Stimulated activated CD8-positive, alpha-beta memory T cell treated with anti-CD3 and anti-CD28 coated beads, Interleukin-7, amount 100 ng/mL, for 48 hours (primary cell): ENCODE measurements at places on chromosomes 12 and 14.

DNA sequence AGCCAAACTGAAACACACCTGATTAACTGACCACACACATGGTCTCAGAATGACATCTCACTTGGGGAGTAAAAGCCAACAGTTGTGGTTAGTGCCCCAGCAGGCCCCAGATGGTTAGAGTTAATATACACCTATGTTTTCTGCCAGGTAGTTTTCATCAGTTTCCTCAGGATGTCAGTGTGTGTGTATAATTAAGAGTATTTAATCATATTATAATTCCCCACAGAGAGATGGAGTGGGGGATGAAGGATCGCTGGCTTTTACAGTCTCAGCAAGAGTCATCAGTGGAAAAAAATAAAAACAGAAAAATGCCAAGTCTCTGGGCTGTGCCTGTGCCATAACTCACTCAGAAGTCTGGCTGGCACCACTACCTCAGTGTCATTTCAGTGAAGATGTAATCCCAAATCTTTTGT, 412.5 kb downstream of the ZFP36L1 start:
- no peak for DNase-seq

DNA sequence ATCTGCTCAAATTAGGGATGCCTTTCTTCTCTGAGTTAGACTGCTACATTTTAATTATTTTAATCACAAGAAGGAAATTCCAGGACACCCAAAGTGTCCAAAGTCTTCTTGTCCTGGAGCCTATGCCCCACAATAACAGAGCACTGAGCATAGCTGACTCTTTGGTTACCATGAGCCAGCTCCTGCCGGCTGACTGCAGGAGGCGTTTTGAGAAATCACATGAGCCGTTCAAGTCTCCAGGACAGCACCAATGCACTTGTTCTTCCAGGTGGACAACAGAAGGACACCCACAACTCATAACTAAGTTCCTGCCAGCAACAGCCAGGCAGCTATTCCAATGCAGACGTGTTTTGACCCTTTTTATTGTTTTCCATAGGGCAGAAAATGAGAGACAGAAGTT, 46.0 kb upstream of the SRSF5 start:
- DNase-seq: no peak

GRCh38 chr12:18261273-18261672, at the start of gene PIK3C2G:
TSS of gene PIK3C2G (plus strand) at chr12:18261518. CDS start at chr12:18282082, 20,564 bp downstream.
- DNase-seq: no peak

GRCh38 chr12:47114481-47114892, 34.7 kb upstream of the AMIGO2 start:
- DNase-seq: no peak

DNA sequence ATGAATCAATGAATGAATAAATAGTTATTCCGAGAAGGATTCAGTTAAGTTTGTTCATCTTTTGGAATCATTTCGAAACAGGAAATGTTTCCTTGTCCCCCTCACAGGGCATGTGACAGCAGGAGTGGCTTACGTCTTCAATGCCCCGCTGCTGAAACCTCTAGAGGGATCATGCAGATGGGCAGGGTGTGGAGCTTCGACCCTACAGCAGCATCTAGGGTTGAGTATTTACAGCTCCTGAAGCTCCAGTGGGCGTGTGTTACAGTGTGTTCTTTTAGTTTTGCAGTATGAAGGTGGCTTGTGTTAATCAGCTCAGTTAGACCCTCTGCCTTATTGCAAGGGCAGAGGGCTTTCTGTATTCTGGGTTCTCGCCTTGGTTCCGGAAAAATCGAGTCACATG, 2.6 kb downstream of the NAV3 start:
- no peak for DNase-seq

DNA sequence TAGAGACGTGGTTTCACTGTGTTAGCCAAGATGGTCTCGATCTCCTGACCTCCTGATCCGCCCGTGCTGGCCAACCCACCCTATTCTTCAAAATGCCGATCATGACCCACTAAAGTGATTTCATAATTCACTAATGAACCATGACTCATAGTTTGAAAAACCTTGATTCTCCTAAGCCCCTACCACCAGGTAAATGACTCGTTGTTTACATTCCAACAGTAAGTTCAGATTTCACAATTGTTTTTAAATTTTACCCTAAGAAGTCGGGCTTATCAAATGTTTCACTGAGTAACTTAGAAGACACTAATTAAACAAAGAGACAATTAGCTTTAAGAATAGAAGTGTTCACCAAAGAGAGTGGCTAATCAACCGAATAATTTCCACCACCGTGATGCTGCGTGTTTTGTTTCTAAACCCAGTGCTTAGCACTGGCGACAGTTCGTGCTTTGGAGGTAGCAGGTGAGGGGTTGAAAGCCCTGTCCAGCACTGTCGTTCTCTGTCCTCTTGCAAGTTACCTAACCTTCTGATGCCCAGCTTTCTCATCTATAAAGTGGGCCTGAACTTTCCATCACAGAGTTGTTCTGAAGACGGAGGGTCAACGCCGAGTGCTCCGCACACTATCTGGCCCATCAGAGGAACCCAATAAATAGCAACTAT, 136.5 kb downstream of the NTF3 start:
- DNase-seq: no peak

DNA sequence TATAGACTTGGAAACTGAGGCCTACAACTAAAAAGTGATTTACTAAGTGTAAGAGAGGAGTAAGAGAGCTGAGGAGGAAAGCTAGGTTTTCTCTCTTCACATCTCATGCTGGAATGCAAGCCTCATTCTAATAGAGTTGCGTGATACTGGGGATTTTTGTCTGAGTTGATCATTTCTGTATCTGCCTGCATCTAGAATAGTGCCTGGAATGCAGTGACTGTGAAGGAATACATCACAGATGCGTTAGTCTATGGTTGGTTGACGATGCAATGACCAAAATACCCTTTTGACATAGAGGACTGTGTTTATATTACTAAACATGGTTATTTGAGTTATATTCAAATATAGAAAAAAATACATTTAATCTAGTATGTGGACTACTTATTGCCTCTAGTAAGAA, 9.2 kb upstream of the TMEM117 start:
- no peak for DNase-seq
